Progenitor cell of endocrine pancreas (in vitro differentiated cells): ENCODE measurements at places on chromosomes 12 and 14.

- DNase-seq, result no peak
These were observed 21.8 kb downstream of the IRAK3 start for GRCh38 chr12:66210840-66211239.

DNA sequence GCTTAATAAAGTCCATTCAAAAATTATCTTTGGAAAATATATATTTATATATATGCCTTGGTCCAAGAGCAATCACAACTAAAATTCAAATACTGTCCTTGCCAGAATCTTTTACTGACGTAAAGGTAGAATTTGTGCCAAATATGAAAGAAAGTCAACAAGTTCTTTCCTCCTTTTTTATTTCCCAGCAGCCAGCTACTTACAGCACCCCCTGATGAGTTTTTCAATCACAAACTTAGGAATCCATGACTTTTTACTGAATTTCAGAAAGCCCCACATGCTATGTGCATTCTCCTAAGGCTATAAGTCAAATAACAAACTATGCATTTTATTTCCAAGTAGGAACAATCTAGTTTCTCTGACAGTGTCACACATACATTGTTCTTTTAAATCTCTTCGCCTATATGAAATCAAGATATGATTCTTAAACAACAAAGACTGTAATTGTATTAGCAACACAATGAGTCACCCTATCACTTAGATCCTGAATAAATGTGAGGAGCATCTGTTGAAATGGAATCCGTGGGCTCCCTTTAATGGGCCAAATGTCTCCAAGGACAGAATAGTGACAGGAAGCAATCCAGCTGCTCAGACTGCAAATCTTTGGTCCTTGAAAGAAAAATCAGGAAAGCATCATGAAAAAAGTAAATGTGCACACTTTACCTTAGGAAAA lies 271.4 kb downstream of the DUSP6 start:
- no peak for DNase-seq

- DNase-seq, result no peak
These were observed 245.4 kb downstream of the FOXN3 start for GRCh38 chr14:89171628-89172027.

GRCh38 chr12:25156061-25156460 lies 38.9 kb downstream of the DNAI7 start:
- DNase-seq, result no peak

DNA sequence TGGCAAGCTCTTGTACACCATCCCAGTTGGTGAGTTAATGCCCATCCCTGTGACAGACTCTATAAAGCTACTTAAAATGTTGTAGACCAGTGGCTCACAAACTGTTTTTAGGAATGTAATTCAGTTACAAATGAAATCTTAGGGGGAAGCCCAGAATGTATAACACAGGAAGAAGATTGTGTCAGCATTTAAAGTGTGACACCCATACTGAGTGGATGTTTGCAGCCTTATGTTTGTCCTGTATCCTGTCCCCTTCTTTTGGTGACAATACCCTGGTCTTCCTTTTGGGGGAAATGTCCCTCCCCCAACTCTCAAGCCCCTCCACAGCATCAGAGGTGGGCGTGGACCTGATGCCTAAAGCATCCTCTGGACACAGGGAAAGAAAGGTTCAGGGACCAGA lies 47.6 kb upstream of the FAM222A start:
- DNase-seq, result no peak

GRCh38 chr12:20063116-20063515 lies 305.2 kb upstream of the PDE3A start:
- no peak for DNase-seq

- DNase-seq, result no peak
These were observed 69.4 kb upstream of the RHOJ start for GRCh38 chr14:63134801-63135200.
